ENCODE measurements at places on chromosomes 2 and 18.

- DNase-seq, result no peak
These were observed 75.1 kb upstream of the TANK start for GRCh38 chr2:161085149-161085548.

DNA sequence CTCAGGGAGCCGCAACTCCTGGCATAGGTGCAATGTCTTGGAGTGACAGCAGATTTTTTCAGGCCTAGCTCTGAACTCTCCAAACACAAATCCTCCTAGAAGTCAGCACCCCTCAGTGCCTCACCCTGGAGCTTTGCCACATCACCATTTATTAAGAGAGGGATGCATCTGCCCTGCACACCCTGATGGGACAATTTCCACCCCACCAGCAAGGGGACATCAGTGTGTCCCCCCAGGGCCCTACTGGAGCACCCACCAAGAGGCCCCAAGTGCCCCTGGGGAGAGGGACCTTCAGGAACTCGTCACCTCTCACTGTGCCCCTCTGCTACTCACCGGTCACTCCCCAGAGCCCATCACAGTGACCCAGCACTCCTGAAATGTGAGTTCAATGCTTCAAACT is 144.7 kb downstream of the NDUFA10 start:
- no peak for DNase-seq

DNA sequence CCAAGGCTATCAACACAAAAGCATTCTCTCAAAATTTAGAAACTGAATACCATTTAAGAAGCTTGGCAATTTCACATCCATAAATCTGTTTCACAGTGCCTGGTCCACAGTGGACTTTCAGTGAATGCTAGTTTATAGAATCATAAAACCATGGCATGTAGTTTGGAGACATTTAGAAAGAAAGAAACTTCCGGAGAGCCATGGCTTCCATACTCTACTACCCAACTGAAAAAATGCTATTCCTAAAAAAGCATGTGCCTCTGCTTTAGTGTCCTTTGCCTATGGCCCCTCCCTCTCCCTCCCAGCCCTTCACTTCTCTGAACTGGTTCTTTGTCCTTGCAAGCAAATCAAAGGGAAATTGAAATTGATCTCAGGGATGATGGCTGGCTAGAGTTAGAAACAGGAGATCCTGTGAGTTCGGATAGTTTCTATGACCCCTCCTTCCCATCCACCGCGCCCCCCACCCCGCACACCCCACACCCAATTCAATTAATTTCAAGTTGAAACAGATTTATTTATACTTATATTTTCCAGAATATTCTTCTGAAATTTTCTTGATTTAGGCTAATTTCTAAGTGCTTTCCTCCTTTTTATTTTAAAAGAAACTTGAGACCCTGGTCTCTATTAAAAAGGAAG is 248.3 kb downstream of the TRIB2 start:
- no peak for DNase-seq

- no peak for DNase-seq
These were observed 198.2 kb upstream of the SPRED2 start for GRCh38 chr2:65630643-65631042.

GRCh38 chr2:113015655-113016054 is 10.4 kb downstream of the IL36A start:
- DNase-seq, result no peak

DNA sequence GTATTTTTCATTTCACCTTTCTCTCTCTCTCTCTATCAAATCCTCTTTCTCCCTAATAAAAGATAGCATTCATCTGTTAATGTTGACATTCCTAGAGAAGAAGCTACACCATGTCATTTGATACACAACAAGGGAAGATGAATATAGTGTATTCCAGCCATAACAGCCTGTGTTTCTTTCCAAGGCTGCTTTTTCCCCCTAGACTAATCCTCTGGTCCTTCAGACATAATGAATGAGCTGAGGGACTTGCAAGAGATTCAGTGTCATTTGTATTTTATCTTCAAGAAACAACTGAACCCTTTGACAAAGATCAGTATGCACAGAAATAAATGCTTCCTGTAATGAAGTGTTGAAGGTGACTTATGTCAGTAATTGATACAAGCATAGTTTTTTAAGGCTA is 284.0 kb upstream of the NXPH2 start:
- DNase-seq, result no peak

- DNase-seq, result no peak
These were observed 1062.5 kb downstream of the BCL11A start for GRCh38 chr2:59490994-59491393.

DNA sequence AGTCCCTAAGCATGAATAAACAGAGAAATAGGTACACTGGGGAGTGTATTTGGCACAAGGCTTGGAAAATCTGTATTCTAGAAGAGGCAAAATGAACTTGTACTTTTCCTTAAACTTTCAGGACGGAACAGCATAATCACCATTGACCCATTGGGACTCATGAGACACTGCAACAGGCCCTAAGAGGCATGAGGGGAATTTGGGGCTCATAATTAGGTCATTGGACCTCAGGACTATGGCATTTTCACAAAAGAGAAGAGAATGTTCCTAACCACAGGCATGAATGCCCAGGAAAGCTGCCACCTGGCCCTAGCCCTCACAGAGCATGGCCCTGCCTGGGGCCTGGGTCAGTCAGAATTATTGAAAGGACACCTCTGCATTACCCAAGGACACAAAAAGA is 67.9 kb upstream of the PIK3C3 start:
- DNase-seq, result no peak

GRCh38 chr18:39062426-39062825 is 1496.8 kb upstream of the CELF4 start:
- DNase-seq, result no peak

- no peak for DNase-seq
These were observed 41.1 kb downstream of the TMEM185B start for GRCh38 chr2:120182019-120182560.

DNA sequence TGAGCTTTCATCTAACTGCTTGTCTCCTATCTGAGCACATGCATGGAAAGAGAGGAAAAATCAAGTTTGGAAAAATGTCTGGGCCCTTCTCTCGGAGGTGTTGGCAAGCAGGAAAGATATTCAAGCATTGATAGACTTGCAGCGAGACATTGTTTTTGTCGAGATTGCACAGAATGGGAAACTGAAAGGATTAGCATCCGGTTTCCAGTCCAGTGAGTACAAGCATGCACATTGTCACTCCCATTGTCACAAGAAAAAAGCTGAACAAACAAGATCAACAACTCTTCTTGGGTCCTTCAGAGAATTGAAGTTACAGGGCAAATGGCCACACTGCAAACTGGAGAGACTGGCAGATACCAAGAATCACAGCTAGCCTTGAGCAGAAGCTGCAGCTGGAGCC is 19.6 kb upstream of the MC5R start:
- no peak for DNase-seq

DNA sequence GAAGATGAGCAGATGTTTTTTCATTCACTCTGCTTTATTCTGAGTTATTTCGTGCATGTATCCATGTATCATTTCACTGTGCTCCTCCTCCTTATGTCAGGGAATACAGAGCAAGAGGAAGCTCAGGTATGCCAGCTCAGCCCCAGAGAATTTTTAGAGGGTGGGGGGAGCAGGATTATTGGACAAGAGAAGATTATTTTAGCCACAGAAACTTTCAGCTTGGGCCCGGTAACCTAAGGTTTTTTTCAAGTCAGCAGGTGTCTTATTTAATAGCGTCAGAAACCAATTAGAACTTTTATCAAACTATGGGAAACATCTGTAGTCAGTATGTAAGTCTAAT is 232.9 kb upstream of the SIX3 start:
- DNase-seq, result no peak

DNA sequence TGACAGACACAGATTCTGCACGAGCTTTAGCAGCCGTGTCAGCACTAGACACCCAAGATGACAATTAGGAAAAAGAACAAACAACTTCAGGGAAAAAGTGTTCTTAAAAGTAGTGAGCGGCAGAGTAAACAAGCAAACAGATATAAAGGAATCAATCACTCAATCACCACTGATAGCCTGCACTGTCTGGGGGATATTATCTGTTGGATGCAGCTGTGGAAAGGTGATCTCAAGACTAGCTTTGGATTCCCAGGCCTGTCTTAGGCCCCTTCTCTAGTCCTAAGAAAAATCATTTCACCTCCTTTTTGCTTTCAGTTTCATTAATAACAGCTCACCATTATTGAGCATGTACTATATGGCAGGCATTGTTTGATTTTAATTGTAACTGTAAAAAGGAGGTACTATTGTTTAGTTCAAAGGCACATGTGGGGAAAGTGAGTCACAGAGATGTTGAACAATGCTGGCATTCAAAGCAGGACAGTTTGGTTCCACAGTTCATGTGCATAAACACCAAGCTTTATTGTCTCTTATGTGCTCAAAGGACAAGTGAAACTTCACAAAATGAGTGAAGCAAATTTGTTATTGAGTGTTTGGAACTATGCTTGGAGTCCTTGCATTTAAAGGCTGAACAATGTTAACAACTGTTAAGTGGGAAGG is 147.3 kb upstream of the TCF4 start:
- DNase-seq, result no peak

DNA sequence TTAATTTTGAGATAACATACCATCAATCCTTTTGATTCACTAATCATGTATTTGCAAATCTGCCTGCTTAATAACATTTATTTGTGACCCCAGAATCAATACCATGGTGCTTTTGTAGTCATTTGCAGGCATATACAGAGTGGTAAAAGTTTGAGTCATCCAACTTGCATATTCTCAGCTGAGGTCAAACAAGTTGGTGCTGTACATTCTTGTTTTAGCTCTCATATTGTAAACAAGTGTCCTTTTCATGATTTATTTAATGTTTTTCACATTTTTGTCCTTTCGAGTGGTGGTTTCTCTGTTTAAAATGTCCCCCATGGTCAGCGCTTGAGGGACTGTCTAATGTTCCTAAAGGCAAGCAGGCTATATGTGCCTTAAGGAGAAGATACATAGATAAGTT is 17.5 kb downstream of the RAB27B start:
- DNase-seq, result peak; percentile 15

GRCh38 chr2:231272991-231273390 is 74.6 kb downstream of the ARMC9 start:
- no peak for DNase-seq

DNA sequence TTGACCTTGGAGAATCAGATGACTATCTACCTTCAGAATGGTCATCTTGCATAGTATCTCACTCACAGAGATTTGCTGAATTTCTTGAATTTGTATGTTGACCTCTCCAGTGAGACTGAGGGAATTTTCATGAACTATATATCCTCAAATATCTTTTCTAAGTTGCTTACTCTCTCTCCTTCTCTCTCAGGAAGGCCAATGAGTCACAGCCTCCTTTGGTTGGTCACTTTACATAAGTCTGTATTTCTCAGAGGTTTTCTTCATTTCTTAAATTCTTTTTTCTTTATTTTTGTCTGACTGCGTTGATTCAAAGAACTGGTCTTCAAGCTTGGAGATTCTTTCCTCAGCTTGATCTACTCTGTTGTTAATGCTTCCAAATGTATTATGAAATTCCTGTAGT is 51.7 kb downstream of the VIT start:
- DNase-seq, result no peak

- DNase-seq, result no peak
These were observed 1026.4 kb downstream of the DSC3 start for GRCh38 chr18:30016179-30016578.

GRCh38 chr2:16764487-16764886 is 98.9 kb upstream of the CYRIA start:
- DNase-seq, result no peak

- no peak for DNase-seq
These were observed 69.9 kb upstream of the L3MBTL4 start for GRCh38 chr18:6484659-6485058.

DNA sequence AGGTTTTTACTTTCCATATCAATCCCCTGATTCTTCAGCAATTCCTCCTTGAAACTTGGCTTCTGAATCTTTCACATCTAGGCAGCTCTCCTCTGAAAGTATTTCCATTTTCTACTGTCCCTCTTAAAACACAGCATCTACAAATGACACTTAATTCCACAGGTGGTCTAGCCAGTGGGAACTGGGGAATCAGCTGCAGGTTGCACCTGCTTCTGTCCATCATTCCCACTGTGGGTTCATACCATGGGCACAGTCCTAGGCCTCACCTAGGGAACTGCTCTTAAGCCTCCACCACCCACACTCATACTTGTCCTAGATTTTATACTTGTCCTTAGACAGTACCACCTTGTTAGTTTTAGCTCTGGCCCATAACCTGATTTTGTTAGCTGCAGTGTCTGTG is 2.2 kb downstream of the LOXL3 start:
- no peak for DNase-seq

GRCh38 chr2:208047840-208048239 is 22.5 kb upstream of the PLEKHM3 start:
- no peak for DNase-seq

GRCh38 chr18:35581898-35582641 is 530 bp downstream of the GALNT1 start:
- DNase-seq, result peak; percentile 41

DNA sequence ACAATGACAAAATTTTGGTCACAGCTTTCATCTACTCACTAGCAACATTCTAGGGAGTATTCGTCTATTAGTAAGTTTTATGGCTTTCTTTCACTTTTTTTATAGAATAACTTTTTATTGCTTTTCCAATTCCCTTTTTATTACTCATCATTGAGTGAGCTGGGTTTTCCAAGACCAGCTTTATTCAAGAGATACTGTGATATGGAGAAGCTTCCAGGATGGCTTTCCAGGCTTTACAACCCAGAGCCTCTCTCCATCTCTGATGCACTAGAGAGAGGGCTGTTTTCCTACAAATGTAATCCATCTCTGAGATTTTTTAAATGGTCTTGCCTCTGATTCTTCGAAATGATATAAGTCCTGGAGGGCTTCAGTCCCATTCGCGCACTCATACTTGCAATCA is 118.3 kb downstream of the LDLRAD4 start:
- no peak for DNase-seq

DNA sequence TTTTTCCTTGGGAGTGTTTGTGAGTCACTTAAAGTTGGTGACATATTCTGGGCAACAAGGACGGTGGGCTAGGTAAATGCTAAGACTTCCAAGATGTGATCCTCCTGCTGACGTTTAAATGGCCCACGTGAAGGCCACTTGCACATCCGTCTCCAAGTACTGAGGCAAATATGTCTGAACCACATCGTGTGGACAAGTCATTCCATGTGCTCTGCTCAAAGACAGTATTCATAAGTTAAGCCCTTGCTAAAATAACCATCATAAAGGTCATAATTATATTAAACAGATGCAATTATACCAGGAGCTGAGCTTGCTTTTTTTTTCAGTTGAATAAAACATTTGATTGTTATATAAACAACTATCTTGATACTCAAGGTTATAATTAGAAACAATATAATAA is 44.8 kb downstream of the SPP2 start:
- DNase-seq, result no peak

DNA sequence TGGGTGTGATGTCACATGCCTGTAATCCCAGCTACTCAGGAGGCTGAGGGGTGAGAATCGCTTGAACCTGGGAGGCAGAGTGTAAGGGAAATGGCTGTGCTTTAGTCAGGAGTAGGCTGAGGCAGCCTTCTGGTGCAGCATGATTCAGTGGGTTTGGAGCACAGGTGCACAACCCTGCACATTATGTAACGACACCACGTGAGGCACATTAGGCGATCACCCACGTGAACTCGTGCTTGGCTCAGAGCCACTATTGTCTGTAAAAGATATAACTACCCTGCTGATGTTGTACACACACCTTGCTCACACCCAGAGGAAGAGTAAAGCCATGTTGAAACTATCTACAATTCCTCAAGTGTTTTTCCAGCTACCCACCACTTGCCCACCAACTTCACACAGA is 54.8 kb upstream of the ZC3H15 start:
- DNase-seq, result no peak
